ENCODE measurements at places on chromosomes 3 and 15. TPM values are rescaled to one million over a fixed set of nuclear protein-coding genes. Genes with fewer than 3 reads are reported as not detected.

DNA sequence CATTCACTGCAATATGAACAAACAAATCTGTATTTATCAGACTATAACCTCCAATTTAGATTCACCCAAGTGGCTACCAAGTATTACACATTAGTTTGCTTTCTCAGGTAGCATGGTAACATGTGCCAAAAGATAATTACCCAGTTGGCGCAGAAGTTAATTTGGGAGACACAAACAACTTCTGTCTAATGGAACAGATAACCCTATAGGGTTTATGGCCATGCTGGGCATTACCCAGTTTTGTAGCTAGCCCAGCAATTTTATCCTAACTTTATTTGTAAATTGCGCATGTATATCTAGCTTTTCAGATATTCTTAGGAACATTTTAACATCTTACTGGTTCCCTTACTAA lies 780 bp downstream of the RPL22L1 start:
- DNase-seq, result no peak

GNAT1 gene
- total RNA-seq, result not detected

FBXW12 gene
- not detected for total RNA-seq

- DNase-seq, result no peak
Measured at GRCh38 chr15:79798311-79798710, 98.5 kb downstream of the MTHFS start.

DNA sequence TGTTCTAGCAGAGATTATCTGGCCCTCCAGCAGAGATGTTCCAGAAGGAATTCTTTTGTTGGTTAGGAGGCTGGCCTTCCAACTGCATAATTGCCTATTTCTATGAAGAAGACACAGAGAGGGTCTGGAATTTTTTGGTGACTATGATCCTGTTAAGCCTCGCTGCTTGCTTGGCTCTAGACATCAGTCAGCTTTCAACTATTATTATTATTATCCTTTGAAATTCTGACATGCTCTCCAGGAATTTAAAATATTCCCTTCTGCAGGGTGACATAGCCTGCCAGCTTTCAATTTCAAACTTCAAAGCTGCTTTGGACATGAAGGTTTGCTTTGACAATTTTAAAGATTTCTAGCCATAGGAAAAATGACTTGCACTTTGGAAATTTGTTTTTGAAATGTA lies 26.3 kb upstream of the ZNF148 start:
- peak; percentile 7 for DNase-seq

KBTBD13 gene
- total RNA-seq, result not detected

DNA sequence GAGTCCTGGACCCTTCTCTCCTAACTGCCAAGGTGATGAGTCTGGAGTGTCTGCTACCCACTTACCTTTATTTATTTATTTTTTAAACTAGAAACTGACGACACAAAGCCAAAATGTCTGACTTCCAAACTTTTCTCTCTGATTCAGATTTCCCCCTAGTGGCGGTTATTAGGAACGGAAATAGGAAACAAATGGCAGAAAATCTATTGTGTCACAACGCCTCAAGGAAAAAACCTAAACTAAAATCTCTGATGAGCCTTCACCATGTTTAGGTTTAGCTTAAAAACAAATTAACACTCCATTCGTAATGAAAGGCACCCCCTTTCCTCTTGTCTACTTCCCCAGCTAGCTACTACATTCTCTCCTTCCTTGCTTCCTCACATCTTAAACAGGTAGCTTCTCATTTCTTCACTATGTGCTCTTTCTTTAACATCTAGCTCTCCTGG lies 94.0 kb upstream of the MEX3B start:
- peak; percentile 25 for DNase-seq

GRCh38 chr3:72018343-72018984 lies 233.5 kb upstream of the PROK2 start:
- peak; percentile 12 for DNase-seq

GRCh38 chr15:40115670-40116093 lies 7.0 kb upstream of the BMF start:
- peak; percentile 44 for DNase-seq

- no peak for DNase-seq
Measured at GRCh38 chr15:23881291-23881690, 194.2 kb upstream of the NDN start.

DNA sequence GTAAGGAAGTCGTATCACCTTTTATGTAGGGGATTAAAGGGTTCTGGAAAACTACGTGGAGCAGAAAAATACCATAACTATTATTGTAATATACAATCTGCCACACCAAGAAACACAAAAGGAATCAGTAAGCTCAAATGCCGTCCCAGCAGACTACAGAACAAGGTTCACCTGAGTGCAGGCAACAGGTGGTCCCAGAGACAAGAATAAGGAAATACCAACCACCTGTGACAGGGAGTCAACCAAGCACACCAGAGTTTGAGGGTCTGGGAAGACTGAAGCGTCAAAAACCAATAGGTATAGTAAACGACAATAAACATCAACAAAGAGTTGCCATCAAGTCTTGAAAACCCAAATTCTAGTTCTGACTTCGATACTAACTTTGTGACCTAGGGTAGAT lies 12.1 kb downstream of the SLC24A5 start:
- no peak for DNase-seq

DNA sequence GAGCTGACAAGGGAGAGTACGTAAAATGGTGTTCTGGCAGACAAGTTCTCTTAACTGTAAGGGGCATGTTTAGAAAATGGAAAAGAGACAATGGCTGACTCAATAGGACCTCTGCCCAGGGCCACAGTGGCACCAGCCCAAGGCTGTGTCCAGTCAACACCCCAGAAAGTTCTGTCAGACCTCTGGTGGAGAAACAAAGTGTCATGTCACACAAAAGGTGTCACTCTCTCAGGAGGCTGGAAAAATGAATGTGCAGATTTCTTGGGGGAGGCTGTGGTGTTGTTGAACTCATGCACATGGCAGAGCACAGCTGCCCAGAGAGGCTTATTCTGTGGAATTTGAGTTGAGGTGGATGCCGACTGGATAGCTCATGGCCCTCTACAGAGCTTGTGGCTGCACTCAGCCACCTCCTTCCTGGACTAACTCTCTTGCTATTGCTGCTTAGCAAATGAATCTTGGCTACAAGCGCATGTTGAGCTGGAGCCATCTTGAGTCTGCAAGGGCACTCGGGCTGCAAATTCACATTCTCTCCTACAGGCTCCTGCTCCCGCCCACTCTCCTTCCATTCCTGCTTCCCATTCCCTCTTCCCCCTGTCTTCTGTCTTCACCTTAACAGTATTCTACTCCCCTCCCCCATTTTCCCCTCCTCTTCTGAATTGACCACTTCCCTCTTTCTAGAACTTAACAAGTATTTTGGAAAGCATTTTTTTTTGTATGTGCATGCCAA lies 55.8 kb upstream of the SLC7A14 start:
- DNase-seq, result no peak

DNA sequence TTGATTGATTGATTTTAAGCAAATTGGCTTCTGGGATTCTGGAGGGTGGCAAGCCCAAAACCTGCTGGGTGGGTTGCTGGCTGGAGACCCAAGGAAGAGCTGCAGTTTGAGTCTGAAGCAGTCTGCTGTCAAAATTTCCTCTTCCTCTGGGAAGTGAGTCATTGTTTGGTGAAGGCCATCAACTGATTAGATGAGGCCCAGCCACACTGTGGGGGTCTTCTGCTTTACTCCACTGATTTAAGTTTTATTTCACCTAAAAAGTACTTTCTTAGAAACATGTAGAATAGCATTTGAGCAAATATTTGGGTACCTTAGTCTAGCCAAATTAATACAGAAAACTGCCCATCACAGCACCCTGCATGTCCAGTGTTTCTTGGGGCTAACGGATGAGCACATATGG lies 33.8 kb downstream of the FAH start:
- no peak for DNase-seq
